ENCODE measurements at places on chromosomes 3 and 15.

- DNase-seq: no peak
Observed at GRCh38 chr15:44554934-44555723, 18.2 kb downstream of the EIF3J start.

DNA sequence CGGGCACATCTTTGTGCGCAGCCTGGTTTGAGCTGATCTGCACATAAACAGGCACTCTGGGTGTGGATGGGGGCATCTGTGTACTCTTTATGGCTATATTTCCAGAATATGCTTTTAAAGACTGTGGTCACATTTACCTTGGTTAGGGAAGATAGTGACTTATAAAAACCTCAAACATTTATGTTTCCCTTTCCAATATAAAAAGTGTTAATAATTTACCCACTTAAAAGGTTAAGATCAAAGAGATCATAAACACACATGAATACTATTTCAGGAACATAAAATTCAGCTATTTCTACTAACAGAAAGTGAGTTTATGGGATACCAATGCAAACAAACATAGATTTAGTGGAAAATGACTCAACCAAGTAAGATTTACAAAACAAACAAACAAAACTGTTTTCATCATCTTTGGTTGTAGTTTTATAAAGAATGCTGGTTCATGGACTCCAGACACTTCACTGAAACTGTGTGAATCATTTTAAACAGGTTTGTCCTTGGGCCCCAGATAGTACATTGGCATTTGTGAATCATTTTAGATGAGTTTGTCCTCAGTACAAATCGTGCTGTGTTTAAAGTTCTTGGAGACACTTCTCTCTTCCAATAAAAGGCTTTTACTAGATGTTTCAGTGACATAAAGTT is 253.5 kb upstream of the CTDSPL start:
- no peak for DNase-seq

DNA sequence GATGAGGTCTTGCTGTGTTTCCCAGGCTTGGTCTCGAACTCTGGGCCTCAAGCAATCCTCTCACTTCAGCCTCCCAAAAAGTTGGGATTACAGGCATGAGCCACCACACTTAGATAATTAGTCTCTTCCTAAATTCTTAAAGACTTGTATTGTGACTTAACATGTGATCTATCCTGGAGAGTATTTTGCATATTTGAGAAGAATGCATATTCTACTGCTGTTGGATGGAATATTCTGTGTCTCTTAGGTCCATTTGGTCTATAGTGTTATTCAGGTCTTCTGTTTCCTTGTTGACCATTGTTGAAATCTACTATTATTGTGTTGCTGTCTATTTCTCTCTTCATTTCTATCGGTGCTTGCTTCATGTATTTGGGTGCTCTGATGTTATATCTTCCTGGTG is 60.1 kb upstream of the VILL start:
- no peak for DNase-seq

DNA sequence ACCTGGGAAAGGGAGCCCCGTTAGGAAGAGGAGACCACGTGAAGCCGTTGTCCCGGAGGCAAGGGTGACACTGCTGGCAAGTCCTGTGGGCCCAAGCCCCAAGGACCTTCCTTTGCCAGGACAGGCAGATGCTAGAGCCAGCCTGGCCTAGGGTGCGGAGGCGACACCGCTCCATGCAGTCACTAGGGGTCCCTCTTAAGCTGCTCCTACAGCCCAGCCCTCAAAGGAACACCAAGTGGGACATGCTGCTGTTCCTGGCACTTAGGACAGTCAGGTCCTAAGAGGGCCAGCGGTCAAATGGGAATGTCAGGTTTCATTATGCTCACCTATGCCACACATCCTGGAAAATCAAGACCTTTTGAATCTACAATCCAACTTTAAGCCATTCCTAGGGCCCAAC is 59.7 kb downstream of the RPN1 start:
- no peak for DNase-seq

DNA sequence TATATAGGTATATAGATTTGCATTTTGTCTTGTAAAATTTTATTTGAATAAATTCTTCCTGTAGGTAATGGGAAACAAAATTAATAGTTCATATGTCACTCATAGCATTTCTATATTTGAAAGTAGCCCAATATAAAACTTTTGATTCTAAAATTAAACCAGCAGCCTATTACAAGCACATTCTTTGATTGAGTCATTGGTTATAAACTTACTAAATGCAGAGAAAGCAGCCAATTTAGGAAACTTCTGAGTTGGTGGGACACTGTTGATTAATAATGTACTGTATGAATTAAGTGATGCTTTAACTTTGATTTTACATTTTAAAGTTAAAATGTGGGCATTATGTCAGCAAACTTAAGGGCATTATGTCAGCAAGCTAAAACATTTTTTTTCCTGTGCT is 34.5 kb downstream of the NR1D2 start:
- no peak for DNase-seq

DNA sequence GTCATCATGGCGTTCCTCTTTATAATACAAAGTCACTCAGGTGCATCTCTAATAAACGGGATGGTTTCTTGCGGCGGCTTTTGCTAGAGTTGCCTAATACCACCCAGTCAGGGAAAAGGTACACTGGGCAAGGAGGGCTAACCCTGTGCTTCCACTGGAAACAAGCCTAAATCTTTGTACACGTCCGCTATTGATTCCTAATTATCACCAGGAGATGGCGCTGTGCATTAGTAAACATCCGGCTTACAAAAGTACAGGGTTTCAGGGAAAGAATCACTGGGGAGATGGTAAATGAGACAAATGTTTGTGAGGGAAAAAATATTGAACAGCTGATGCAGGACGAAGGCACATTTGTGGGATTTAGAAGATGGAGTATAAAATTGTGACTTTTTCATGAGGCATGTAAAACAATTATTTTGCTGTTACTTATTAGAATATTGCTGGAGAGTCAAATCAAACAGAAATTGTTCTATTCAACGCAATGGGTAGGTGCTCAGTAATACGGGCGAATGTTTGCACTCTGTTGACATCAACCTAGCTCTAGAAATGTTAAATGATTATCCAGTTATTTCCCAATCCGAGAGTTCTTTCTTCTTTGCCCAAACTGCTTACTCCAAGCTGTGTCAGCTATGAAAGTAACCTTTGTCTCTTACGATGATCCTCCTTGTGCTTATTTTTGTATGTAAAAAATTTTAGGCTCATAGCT is 50.6 kb downstream of the GMNC start:
- DNase-seq: peak; percentile 10

DNA sequence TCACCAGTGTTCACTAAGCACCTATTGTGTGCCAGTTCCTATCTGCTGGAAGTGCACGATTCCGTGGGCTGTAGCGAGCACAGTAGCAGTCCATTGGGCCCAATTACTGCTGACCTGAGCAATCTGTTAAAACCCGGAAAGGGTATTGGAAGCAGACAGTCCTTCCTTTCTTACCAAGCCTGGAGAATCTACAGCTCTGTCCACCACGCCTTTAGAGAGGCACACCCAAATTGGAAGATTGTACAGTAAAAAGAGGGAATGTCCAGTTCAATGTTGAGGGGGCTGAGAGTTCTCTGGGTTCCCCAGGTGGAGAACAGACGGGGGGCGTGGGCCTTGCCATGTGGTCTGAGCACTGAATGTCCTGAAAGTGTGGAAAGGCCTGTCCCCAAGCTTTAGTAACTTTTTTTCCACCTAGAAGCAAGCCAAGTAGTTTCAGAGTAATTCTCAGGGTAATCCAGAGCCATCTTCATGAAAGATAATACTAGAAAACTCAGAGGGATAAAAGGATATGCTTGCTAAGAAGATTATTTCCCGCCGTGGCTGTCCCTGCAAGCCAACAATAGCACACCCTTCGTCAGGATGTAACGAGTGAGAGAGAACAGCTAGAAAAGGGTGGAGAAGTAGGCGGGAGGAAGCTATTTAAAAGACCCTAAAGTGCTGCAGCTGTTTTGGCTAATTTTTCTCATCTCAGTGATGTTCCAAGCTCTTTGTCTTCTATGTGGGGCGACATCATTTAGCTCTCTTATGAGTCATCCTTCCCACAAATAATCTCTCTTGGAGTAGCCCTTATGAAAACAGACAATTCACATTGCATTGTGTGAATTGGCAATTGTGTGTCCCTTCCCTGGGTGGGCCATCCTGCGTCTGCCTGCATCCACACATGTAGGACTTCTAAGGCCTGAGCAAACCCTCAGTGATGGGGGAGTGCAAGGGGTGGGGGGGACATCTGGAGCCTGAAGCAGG is 181.0 kb downstream of the ATG7 start:
- DNase-seq: peak; percentile 34

- DNase-seq: no peak
Observed at GRCh38 chr3:82685761-82686160, 924.3 kb upstream of the GBE1 start.

- no peak for DNase-seq
Observed at GRCh38 chr3:45885979-45886705, at the start of gene CCR9. TSS of gene CCR9 (plus strand) at chr3:45886543. CDS start at chr3:45894934, 8,391 bp downstream.

DNA sequence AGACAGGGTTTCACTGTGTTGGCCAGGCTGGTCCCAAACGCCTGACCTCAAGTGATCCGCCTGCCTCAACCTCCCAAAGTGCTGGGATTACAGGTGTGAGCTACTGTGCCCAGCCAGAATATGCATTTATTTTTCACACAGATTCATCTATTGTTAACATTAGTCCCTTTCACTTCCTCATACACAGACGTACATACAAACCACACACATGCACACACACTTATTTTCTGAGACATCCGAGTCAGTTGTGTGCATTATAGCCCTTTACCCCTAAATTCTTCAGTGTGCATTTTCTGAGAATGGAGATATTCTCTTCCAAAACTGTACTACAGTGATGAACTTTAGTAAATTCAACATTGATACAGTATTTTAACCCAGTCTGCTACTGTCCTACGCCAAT is 15.0 kb upstream of the MEX3B start:
- DNase-seq: no peak

DNA sequence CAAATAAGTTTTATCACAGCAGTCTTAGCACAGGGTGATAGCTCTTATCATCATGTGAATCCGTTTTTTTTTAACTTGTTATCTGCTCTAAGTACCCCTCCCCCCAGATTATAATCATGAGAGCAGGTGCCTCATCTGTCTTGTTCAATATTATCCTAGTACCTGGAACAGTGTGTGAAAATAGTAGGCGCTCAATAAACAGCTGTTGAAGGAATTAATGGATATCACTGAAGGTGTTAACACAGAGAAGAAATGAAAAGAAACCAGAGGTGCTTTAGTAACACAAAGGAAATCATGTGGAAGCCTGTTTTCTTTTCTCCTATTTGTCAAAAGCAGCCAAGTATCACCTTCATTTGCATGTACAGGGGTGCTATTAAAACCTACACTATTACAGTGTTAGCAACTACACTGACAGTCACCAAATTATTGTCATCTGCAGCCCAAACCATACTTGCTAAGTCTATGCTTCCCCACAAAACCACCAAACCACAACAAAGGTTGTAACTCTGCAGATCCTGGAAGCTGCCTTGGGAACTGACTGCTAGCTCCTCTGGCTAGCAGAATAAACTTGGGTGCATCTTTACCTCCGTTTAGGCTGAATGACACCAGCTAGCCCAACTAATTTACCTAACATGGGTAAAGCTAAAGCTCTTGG is 2.9 kb downstream of the XPC start:
- DNase-seq: no peak

DNA sequence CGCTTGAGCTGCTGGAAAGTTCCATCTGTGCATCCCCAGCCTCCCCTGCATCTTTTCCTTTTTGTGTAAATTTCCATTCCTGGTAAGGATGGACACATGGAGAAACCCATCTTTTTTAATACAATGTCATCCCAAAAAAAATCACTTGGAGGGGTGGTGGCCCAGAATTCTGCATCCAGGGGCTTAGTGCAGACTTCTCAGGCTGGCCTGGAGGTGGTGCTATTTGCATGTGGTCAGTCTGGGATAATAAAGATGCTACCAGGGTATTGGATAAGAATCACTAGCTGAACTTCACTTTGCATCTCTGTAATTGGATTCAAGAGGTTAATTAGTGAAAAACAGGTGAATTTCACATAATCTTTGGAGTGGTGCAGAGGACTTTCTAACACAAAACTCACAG is 1.8 kb upstream of the ZSCAN2 start:
- no peak for DNase-seq

GRCh38 chr15:55709458-55709857 is 33.5 kb downstream of the PRTG start:
- no peak for DNase-seq

DNA sequence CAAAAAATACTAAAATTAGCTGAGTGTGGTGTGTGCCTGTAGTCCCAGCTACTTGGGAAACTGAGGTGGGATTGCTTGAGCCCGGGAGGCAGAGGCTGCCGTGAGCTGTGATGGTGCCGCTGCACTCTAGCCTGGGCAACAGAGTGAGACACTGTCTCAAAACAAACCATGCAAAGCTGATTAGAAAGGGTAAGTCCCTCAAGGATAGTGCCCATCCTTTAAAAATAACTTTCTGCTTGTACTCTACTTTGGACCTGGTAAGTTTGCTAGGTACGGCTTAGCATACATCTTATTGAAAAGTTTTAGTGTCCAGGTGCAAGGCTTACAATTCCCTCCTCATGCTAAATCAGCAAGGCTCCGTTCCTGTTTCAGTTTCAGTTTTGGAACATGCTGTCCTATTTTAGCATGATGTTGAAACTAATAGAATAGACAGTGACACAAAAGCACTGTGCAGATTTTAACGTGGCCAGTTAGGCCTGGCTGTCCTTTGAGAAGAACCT is 21.4 kb downstream of the FEM1B start:
- DNase-seq: no peak

- DNase-seq: no peak
Observed at GRCh38 chr3:87333393-87333892, 57.1 kb upstream of the POU1F1 start.

GRCh38 chr3:87478716-87479115 is 202.3 kb upstream of the POU1F1 start:
- DNase-seq: no peak

DNA sequence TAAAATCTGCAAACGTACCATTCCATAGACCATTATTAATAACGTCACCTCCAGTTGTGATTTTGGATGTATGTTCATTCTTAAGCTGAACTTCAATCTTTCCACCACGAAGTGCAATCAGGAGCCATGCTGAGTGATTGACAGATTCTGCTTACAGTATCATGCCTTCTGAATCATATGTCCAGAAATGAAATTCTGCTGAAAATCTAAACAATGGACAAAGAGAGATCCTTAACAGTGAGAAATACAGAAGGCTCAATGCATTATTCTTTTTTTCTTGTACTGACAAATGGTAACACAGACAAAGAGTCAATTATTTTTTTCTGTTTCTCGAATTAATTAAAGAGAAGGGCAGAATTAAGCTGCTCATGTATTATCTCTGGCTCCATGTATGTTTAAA is 1114.5 kb downstream of the EPHA3 start:
- no peak for DNase-seq

DNA sequence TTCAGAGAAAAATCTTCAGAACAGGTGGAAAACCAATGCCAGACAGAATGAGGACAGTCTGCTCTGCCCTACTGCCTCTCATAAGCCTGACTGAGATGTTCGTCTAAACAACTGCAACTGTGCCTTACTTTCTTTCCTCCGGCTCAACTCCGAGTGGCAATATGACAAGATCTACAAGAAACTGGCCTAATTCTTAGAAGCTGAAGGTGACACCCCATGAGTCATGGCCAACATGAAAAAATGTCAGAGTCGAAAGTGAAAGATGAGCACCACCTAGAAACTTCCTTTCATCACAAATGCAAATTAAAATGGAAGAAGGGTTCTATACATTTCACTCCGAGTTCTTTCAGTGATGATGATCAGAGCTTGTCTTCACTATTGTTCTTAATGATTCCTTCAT is 12.9 kb downstream of the PCYT1A start:
- DNase-seq: no peak

- no peak for DNase-seq
Observed at GRCh38 chr3:101838691-101839090, 10.6 kb upstream of the NFKBIZ start.

- DNase-seq: no peak
Observed at GRCh38 chr15:74121039-74121438, 9.3 kb upstream of the ISLR2 start.

GRCh38 chr3:66583424-66584040 is 82.7 kb upstream of the LRIG1 start:
- no peak for DNase-seq

Data from D721Med (cell line).